ENCODE measurements at places on chromosomes 6 and 20.

GRCh38 chr20:32366380-32366779 lies 8.2 kb downstream of the ASXL1 start:
- DNase-seq, result no peak

DNA sequence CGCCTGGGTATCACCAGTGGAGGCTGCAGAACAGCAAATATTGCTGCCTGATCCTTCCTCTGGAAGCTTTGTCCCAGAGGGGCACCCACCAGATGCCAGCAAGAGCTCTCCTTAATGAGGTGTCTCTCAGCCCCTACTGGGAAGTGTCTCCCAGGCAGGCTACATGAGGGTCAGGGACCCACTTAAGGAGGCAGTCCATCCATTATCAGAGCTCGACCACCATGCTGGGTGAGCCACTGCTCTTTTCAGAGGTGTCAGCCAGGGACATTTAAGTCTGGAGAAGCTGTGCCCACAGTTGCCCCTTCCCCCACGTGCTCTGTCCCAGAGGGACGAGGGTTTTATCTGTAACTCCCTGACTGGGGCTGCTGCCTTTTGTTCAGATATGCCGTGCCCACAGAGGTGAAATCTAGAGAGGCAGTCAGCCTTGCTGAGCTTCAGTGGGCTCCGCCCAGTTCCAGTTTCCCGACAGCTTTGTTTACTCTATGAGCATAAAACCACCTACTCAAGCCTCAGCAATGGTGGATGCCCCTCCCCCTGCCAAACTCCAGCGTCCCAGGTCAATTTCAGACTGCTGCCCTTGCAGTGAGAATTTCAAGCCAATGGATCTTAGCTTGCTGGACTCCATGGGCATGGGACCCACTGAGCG lies 25.9 kb upstream of the AIG1 start:
- DNase-seq, result no peak

DNA sequence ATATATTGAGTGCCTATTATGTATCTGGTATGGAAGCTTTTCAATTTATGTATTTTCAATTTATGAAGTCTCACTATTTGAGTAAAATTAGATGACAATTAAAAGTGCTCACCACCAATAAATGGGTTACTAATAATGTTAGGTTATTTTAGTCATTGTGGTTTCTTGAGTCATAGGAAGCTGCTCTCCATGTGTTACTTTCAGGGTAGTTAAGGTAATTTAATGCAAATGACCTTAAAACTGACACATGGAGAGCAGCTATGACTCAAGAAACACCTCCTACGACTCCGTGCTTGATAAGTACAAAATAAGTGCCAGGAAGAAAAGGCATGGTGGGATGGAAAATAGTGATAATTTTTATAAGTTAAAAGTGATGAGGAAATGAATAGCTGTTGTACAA lies 16.5 kb upstream of the TINAG start:
- DNase-seq, result no peak

- no peak for DNase-seq
Observed at GRCh38 chr6:136160250-136160649, 89.9 kb downstream of the MTFR2 start.
